ENCODE measurements at places on chromosomes 1 and 21.

DNA sequence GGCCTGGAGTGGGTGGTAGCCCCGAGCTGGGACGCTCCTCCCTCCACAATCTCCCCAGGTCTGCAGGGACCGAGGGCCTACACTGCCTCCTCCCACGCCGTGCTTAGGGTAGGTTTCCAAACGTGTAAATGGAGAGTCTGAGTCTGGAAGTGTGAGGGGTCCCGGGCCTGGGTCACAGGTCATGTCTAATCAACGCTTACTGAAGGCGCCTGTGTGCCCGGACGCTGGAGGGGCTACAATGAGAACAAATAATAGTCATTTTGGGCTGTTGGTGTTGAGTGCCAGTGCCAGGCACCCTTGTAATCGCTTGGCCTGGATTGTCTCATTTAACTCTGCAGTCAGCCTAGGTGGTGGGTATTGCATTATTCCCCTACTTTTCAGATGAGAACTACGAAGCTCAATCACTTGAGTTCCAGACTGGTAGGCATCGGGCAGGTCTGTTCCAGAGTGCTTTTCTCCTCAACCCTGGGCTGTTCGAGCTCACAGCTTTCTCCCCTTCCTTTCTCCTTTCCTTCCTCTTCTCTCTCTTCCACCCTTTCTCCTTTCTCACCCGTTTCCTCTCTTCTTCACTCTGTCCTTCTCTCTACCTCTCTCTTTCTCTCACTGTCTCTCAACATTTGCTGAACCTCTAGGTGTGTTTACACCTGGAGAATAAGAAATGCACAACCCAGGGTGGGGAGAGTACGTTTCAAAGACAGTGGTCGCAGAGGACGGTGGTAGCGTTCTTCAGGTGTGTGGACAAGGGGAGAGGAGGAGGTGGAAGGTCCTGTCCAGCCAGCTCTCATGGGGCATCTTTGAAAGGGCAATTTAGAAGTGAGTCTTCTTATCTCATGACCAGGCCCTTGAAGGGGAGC is 883 bp downstream of the SLC66A1 start:
- DNase-seq: no peak

DNA sequence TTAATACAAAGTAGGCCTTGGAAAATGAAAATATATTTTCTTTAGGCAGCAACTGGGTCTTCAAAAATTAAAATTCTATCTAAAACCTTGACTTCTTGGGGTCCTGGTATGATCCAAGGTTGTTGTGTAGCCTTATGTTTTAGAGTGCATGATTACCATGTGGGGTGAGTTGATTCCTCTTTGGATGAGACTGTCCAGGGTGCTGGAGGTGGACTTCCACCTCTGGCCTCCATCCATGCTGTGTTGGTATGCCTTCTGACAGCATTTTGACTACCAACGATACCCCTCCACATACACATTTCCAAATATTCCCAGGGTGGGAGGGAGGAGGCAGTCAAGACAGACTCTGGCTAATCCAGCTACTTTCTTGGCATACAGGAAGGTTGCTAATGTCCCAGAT is 205.0 kb downstream of the TNR start:
- no peak for DNase-seq

DNA sequence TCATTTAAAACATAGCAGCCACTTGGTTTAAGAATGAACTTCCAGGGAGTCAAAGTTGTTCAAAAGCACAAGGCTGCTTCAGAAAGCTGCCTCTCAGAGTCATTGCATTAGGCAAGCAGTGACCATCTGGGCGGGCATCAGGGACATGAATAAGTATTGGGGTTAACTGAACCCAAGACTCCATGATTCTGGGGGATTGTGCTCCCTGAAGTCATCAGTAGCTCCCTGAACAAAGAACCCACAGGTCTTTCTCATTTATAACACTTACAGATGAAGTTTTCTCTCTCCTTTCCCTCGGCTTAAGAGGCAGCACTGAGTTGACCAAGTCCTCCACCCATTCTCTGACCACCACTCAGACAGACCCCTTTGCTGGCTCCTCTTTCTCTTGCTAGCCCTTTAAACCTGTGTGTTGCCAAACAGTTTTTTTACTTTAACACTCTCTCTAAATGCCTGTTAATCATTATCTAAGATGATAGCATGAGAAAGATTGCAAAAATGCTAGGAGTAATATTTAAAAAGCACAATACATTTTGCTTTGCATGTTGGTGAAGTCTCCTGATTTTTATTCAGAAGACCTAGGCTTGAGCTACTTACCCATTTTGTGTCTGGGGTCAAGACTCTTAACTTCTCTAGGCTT is 77.0 kb upstream of the ARHGAP29 start:
- no peak for DNase-seq

GRCh38 chr1:233582439-233582838 is 31.5 kb upstream of the KCNK1 start:
- DNase-seq: no peak

GRCh38 chr21:35783721-35784120 is 276.6 kb downstream of the SETD4 start:
- DNase-seq: no peak

GRCh38 chr1:221858818-221859611 is 117.1 kb upstream of the DUSP10 start:
- DNase-seq: no peak

DNA sequence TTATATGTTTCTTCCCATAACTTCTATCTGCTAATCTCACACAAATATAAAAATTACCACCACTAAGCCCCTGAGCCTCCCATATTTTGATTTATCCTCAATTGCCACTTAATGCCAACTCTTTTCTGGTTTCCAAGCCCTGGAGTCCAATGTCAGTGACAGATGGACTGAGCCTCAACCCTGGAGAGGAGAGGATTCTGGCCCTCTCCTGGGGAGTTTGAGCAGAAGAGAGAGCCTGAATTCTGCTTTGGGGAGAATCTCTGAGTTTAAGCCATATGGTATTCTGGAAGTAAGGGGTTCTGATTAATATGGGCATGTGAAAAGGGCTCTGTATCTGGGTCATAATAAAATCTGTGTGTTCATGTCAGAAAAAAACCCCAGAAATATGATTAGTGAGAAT is 8.5 kb downstream of the CADM3 start:
- DNase-seq: no peak

DNA sequence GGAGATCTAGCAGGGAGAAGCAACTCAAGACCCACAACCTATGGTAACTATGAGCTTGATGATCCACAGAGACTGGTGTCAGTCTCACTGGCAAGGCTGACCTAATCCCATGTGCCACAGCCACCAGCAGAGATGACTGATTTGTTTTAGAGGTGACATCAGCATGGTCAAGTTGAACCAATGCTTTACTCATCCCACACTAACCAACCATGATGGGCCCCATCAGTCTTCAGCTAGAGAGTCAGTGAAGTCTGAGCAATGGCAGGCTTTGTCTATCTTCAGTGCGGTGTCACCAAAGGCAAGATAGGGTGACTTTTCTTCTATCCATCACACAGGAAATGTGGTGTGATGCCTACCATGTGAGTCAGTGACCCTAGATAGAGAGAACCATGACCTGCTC is 1470.7 kb downstream of the NCAM2 start:
- DNase-seq: no peak

DNA sequence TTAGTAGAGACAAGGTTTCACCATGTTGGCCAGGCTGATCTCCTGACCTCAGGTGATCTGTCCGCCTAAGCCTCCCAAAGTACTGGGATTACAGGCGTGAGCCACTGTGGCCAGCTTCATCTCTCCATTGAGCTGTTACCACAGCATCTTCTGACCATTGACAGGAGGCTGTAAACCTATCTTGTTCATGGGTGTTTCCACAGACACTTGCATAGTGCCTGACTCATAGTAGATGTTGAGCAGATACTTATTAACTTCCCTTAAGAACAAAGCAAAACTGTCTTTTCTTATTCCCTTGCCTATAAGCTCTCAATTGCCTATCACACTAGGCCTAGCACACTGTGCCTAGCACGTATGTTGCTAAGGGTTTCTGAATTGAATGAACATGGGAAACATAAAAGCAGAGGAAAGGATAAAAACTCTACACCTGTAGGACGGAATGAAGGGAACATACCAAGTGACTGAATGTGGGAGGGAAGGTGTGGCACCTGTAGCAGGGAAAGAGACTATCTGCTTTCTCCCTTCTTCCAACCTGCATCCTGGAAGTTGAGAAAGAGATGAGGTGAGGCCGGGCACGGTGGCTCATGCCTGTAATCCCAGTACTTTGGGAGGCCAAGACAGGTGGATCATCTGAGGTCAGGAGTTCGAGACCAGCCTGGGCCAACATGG is 1.2 kb upstream of the C1orf54 start:
- DNase-seq: no peak

All from GM12892 (cell line).